ENCODE measurements at places on chromosomes 12 and 14. TPM values are rescaled to one million over a fixed set of nuclear protein-coding genes. Genes with fewer than 3 reads are reported as not detected.

GRCh38 chr14:29684926-29685325 lies 242.7 kb downstream of the PRKD1 start:
- DNase-seq, result no peak

GRCh38 chr12:38825006-38825405 lies 80.4 kb downstream of the CPNE8 start:
- DNase-seq, result no peak

- DNase-seq, result no peak
Measured at GRCh38 chr14:75184492-75184891, 8.1 kb upstream of the TMED10 start.

- DNase-seq, result no peak
Measured at GRCh38 chr12:23694920-23695319, 254.6 kb downstream of the SOX5 start.

DNA sequence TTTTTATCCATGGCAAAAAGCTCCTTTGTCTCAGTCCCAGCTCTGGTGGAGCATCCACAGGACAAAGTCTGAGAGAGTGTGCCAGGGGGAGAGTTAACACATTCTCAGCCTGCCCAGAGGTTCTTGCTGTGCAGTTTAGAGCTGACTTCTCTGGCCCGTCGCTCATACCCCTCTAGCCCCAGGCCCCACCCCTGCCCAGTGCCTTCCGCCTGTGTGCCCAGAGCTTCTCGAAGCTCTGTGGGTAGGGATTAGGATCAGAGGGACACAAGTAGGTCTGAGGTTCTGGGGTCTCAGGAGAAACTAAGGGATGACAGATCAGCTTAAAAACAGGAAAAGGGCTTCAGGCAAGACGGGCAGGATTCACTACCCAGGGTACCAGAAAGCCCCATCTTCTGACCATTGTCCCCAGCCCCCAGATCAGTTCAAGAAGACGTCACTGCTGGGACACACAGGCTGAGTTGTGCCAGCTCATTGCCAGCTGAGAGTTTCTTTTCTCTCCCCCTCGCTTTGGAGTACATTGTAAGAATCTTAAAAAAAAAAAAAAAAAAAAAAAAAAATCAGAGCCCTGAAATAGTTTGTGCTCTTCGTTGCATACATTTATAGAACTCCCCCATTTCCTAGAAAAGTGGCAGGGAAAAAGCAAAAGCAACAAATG lies 127.0 kb downstream of the GCH1 start:
- no peak for DNase-seq

DNA sequence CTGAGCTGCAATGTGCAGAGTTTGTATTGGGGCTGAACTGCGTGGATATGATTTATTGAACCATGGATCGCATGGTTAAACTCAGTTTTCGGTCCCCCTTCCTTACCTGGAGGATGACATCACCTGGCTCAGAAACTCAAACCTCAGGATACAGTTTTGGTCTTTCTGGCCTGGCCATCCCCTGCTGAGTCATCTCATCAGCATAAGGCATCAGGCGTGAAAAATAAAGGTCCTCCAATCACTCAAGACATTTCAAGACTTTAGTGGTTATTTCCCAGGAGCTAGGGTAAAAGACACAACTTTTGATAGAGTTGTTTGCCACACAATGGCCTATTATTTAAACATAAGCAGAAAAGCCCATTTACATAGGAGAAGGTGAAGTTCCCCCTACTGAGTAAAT lies 631.1 kb upstream of the TMEM132C start:
- no peak for DNase-seq

DNA sequence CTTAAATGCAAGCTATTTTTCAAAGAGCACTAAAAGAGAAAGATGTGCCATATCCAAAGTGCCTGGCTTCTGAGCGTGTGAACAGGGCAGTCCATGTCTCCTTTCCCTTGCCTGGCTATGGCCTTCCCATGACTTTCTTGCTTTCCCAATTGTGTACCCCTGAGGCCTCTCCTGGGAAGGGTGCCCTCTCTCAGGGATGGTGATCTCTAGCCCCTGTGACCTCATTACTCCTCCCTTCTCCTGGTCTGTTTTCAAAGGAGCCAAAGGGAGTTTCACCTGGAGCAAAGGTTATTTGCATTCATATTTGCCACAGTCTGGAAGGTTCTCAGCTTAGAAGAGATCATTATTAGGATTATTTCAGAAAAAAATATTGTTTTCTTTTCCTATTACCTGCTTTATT lies 429.4 kb upstream of the TMTC1 start:
- DNase-seq, result no peak

DNA sequence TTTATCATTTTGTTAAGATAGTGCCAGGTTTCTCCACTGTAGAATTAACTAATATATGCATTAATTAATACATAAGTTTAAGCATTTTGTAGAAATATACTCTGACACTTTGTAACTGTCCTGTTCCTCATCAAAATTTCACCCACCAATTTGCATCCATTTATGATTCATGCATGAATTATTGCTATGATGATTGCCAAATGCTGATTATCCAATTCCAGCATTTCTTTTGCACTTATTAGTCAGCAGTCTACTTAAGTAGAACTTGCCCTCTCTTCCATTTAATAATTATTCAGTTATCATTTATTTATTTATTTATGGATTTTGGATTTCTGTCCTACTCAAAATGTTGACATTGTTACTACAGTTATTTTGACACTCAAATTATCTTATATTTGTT lies 72.2 kb downstream of the SLC6A15 start:
- no peak for DNase-seq

GRCh38 chr12:6140651-6141447 lies 16.4 kb upstream of the VWF start:
- DNase-seq, result no peak

DNA sequence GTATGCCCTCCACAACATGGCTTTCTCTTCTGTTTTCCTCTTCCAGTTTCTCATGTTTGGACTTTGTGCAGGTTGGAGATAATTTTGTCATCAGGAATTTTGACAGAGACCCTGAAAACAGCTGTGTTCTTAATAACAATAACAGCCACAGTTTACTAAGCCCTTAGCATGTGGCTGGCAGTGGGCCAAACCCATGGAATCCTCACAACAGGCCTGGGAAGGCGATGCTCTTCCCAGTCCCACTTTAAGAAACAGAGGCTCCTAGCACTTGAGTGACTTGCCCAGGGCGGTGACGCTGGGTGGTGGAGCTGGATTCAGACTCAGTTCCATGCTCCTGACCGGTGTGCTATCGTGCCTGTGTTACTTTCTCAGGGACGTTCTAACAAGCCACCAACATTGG lies 20.1 kb upstream of the PLEKHG3 start:
- DNase-seq, result no peak

DNA sequence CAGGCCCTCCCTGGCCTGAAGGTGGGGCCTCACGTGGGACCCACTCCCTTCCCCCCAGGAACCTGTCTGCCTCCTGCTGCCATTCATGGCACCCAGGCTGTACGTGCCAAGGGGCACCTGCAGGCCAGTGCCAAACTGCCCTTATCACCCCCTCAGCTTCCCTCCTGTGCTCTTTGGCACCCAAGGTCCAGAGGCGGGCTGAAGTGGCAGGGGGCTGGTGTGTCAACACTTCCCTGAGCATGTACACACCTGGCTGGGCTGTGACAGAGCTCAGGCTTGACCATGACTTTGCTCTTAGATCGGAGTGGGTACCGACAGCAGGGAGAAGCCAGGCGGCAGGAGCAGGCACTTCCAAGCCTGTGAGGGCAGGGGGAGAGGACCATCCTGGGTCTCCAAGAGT lies 41.6 kb downstream of the HSD17B6 start:
- DNase-seq, result no peak

GRCh38 chr12:110316861-110317260 lies 35.8 kb downstream of the ATP2A2 start:
- no peak for DNase-seq

- DNase-seq, result no peak
Measured at GRCh38 chr14:24115422-24116127, 826 bp upstream of the NRL start.

- no peak for DNase-seq
Measured at GRCh38 chr12:7959701-7960121, 23.7 kb upstream of the SLC2A3 start.

DNA sequence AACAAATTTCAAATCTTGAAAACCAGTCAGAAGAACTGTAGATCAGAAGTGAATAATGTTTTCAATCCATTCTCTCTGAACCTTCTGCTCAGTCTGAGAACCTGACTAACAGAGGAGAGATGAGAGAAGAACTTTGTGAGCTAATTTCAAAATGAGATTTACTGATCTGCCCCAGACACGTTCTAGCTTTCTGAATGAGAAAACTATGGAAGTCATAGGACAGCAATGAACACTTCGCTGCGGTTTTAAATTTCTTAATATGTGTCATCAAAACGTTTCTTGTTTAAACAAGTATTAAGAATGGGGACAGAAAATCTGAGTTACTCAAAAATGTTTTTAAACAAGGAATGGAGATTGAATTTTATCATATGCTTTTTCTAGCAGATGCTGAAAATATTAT lies 66.6 kb upstream of the FAR2 start:
- DNase-seq, result no peak

- DNase-seq, result no peak
Measured at GRCh38 chr14:96117101-96117897, 78.1 kb downstream of the C14orf132 start.

GRCh38 chr12:96233939-96234461 lies 39.8 kb downstream of the ELK3 start:
- peak; percentile 90 for DNase-seq

DNA sequence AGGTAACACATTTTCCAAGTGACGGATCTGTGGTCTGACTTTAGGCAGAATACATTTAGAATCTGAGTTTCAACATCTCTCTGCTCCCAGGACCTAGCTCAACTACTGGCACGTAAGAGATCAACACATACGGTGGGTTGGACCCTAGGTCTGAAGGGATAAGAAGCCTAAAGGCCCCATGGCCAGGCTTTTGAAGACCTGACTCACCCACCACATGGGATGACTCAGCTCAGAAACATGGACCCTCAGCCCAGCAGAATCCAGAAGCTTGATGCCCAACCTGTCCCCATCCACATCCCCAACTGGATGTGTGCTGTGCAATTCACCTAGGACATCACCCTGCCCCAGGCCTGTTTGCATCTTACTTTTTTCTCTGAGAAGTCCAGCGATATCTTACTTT lies 770.2 kb downstream of the BCL11B start:
- DNase-seq, result no peak

- DNase-seq, result no peak
Measured at GRCh38 chr12:42794806-42795205, 205.3 kb upstream of the PRICKLE1 start.

GRCh38 chr14:74510959-74511409 lies 17.4 kb downstream of the ISCA2 start:
- no peak for DNase-seq

DNA sequence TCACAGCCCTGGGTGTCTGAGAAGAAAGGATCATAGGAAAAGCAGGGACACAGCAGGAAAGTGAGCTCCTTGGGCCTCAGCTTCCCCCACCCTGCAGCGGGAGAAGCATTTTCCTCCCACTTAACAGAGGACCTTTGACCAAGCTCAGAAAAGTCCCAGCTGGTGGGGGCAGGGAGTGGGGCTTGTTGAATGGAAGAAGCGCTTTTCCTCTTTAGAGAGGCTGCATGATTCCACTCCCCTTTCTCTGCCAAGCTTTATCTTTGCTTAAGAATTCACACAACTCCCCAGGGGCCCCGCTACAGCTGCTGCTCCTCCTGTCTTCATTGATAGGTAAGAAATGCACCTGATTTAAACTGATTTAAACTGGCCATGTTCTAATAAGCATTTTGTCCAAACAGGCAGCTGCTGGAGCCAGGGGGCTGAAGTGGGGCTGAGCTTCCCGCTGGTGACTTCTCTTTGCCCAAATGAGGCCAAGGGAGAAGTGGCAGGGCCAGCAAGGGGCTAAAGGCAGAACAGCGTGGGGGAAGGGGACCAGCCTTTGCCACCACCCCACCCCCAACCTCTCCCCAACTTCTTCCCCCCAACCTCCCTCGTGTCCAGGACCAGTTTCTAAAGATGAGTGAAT lies 1.7 kb upstream of the PAPLN start:
- DNase-seq, result no peak

DNA sequence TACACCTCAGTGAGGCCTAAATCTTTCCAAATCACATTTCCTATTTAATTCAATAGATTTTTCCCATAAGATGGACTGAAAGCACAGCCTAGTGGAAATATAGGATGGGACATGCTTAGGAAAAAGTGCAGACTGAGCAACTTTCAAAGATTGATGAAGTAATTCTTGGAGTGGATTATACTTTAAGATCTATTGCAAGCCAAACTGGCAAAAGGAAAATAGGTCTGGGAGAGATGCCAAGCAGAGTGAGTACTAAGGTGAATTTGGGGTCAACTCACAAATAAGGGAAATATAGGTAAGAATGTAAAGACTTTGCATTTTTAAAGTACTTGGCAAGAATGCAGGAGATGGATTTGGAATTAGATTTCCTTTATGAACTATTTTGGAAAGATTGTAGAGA lies 170.2 kb upstream of the FOXG1 start:
- no peak for DNase-seq

DNA sequence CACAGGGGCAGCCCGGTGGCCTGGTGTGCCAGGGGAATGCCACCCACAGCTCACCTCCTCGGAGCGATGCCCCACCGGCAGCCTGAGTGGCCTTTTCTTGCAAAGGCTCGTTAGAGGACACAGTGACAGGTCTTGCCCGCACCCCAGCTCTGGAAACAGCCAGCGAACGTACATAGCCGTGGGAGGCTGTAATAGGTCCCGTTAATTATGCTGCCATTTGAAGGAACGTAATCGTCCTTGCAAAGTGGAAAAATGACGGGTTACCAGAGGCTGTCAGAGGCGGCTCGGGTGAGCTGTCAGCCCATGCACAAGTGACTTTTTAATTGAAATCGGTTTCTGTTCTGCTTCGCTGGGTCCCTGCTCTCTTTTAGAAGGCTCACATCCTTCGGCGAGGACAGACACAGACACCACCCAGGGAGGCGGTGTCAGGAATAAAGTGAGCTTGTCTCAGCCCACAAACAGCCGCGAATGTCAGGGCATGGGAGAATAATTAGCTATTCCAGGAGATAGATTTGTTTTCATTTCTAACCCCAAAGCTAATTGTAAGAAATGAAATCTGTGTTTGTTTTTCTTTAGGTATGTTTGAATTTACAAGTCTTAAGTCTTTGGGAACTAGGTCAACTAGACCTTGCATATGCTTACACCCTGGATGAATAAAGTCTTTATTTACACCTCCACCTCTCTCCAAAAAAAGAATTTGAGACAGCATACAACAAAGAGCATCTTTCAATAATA lies 77.2 kb upstream of the RFLNA start:
- no peak for DNase-seq

GRCh38 chr14:23102801-23103200 lies 2.0 kb downstream of the CIROP start:
- no peak for DNase-seq

- no peak for DNase-seq
Measured at GRCh38 chr12:1839956-1840951, 19.9 kb downstream of the LRTM2 start.

Gene TMTC1
- 48.3 TPM for total RNA-seq

Gene FBLN5
- 39.4 TPM for total RNA-seq

Gene TMEM121
- 1.1 TPM for total RNA-seq

Gene IL31
- not detected for total RNA-seq

Gene ZBTB25
- total RNA-seq, result 23.8 TPM

Gene KCNC2
- total RNA-seq, result not detected

Gene CDCA3
- 1.4 TPM for total RNA-seq

Gene SRGAP1
- total RNA-seq, result 15.8 TPM

Gene ANKRD33
- total RNA-seq, result not detected

Gene KRT82
- not detected for total RNA-seq

Gene KRT78
- not detected for total RNA-seq

Gene NTS
- not detected for total RNA-seq

Gene LMNTD1
- total RNA-seq, result not detected

Gene GPR68
- total RNA-seq, result 3.0 TPM

Gene RASSF8
- total RNA-seq, result 23.0 TPM

Gene RDH16
- 0.83 TPM for total RNA-seq

Gene MGP
- 500 TPM for total RNA-seq

Gene PRR4
- total RNA-seq, result 7.3 TPM

Gene GARIN6
- not detected for total RNA-seq

Gene TAS2R14
- 8.0 TPM for total RNA-seq
